ENCODE measurements at places on chromosomes 5 and 9. TPM values are rescaled to one million over a fixed set of nuclear protein-coding genes. Genes with fewer than 3 reads are reported as not detected.

NACC2 gene
- total RNA-seq = 19.2 TPM

FGF10 gene
- total RNA-seq = not detected

MSX2 gene
- total RNA-seq = not detected

FKTN gene
- total RNA-seq = 18.6 TPM

SEC16A gene
- total RNA-seq = 104 TPM

PCDHGA1 gene
- 0.07 TPM for total RNA-seq

ZFYVE16 gene
- 19.3 TPM for total RNA-seq

PAM gene
- 124 TPM for total RNA-seq

SPATA31A3 gene
- total RNA-seq = not detected

RORB gene
- 2.2 TPM for total RNA-seq

DNA sequence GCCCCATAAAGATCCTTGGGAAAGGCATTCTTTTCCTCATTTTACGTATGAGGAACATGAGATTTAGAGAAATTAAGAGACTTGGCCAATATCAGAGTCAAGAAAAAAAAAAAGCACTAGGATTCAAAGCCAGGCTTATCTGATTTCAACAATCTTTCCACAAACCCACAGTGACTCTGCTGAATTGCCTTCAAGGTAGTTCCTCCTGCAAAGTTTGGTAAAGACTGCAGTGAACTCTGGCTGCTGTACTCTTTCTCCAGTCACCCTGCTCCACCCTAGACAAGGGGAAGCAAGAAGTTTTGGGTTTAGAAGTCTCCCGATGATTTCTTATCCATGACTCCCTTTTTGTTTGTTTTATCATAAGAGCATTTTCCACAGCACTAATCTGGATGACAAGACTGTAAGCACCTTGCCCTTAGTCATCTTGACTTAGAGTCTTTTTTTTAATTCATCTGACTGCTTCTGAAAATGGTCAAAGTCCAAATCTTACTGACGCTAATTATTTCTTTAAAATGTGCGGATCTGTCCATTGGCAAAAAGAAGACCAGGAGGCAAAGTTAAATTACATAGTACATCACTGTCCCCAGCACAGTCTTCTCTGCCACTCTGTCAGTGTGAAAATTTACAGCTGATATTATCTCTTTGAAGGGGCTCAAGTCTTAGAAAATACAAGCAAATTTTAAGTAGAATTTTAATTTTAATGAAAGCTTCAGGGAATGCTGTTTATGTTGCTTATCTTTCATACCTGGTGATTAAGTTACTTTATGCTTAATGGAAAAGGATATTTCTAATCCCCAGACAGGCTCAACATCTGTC, 180.1 kb downstream of the TTLL11 start:
- no peaks in the 10 kb centered on the region for H3K27me3 ChIP-seq
- no peaks in the 10 kb centered on the region for H3K36me3 ChIP-seq
- H3K27ac ChIP-seq = no peak overlapping the region
- no peak overlapping the region for H3K4me3 ChIP-seq
- DNase-seq = no peak

GRCh38 chr5:81422671-81423070, 28.7 kb upstream of the ACOT12 start:
- H3K4me3 ChIP-seq = no peak overlapping the region
- H3K27me3 ChIP-seq = no peaks in the 10 kb centered on the region
- DNase-seq = no peak

DNA sequence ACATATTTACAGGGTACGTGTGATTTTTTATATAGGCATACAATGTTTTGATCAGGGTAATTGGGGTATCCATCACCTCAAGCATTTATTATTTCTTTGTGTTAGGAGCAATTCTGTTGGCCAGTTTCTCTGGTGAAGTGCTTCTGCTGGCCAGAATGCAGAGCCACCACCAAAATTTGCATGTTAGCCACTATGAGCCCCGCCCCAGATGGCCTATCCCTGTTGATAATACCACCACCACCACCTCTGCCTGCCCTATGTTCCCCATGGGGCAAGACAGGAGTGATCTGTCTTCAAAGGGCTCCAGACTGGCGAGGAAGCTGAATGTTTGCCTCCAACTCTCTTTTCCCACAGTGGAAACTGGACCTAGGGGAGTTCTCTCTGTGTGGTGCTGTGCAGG, 26.0 kb upstream of the JAK2 start:
- no peak overlapping the region for H3K27ac ChIP-seq
- no peaks in the 10 kb centered on the region for H3K27me3 ChIP-seq
- no peak overlapping the region for H3K4me3 ChIP-seq
- no peaks in the 10 kb centered on the region for H3K4me1 ChIP-seq
- peaks cover 10% of the 10 kb centered on the region for H3K36me3 ChIP-seq
- no peak for DNase-seq

GRCh38 chr5:35138232-35138631, 90.5 kb upstream of the AGXT2 start:
- no peaks in the 10 kb centered on the region for H3K36me3 ChIP-seq
- no peak overlapping the region for H3K4me3 ChIP-seq
- H3K27ac ChIP-seq = no peak overlapping the region
- peaks cover 11% of the 10 kb centered on the region for H3K27me3 ChIP-seq

DNA sequence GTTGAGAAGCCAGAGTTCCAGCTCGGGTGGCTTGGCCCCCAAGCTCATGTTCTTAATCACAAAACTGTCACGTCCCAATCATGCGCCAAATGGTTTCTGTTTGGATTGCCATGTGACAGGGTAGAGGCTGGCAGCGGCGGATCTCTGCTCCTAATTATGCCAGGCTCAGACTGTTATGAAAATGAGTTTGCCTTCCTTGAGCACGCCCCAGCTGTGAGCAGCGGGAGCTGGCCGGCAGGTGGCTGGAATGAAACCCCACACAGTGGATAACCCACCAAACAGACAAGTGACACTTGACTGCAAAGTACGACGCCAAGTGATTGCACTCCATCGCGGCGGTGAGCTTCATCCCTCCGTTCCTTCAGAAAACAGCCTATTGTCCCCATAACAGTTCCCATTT, 75.4 kb downstream of the CFAP77 start:
- no peaks in the 10 kb centered on the region for H3K36me3 ChIP-seq
- no peak overlapping the region for H3K4me3 ChIP-seq
- no peak overlapping the region for H3K27ac ChIP-seq
- H3K4me1 ChIP-seq = peaks cover 26% of the 10 kb centered on the region

DNA sequence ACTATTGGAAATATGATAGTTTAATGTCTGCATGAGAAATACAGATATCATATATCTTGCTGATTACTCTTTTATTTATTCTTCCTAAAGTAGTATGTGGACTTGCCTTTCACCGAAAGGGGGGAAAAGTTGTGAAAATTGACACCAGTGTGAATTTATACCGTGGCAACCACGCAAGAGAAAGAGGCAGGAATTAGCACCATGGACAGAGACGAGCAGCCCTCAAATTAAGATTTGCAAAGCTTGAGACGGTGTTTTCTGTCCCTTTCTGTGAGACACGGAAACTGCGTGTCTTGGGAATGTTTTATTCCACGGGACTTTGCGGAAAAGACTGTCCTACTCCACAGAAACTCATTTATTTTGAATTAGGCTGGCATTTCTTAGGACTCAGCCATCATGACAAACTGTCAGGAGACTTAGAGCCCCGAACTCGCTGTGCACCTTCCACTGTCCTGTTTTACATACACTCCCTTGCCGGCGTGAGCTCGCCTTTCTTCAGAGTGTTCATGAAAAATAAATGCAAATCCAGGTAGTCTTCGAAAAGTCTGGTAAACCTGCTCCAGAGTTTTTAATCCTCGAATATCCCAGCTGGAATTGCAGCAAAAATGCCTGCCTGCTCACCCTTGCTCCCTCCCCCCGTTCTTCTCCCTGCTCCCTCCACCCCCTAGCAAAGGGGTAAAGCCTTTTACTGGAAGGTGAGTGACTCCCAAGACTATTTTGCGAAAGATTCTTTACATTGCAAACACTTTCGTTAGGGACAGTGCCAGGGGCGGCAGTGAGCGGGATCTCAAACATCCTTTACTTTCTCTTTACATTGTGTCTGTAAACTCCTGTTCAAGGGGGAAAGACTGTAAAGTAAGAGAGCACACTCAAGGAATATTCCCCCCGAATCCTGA, 3.8 kb upstream of the ELAVL2 start:
- H3K4me1 ChIP-seq = no peaks in the 10 kb centered on the region
- no peak for DNase-seq
- H3K27ac ChIP-seq = no peak overlapping the region
- H3K4me3 ChIP-seq = no peak overlapping the region
- no peaks in the 10 kb centered on the region for H3K27me3 ChIP-seq

DNA sequence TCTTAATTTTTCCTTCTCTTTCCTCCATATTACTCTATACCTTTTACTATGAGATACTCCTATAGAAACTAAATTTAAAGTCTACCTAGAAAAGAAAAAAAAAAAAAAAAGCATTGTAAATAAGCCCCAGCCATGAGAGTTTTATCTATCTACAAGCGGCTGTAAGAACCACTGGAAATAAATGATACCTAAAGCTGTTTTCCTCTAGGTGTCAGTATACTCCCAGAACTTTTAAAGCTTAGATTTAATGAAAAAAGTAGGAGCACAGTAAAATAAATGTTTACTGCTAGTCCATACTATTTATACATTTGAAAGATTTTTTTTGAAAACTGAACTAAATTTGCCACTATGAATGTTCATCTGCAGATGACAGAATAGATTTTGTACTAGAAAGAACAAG, 26.2 kb downstream of the TYRP1 start:
- H3K36me3 ChIP-seq = peaks cover 13% of the 10 kb centered on the region
- DNase-seq = no peak
- no peaks in the 10 kb centered on the region for H3K4me1 ChIP-seq
- H3K4me3 ChIP-seq = no peak overlapping the region
- no peak overlapping the region for H3K27ac ChIP-seq

DNA sequence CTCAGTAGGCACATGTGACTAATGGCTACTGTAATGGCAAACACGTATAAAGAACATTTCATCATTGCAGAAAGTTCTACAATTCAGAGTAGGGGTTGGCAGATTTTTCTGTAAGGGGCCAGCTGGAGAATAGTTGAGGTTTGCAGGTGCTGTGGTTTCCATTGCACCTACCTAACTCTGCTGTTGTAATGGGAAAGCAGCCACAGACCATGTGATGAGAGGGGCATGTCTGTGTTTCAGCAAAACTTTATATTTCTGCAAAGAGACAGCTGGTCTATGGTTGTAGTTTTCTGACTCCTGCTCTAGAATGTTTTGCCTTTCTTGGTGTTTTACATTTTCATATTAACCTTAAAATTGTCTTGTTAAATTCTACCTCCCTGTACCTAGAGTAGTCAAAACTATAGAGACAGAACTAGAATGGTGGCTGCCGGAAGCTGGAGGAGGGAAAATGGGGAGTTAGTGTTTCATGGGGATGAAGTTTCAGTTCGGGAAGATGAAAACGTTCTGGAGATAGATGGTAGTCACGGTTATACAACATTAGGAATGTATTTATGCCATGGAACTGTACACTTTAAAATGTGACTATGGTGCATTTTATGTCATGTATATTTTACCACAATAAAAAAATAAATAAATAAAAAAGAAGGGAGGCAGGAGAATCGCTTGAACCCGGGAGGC, 44.3 kb downstream of the NUP214 start:
- no peak for DNase-seq
- H3K4me3 ChIP-seq = no peak overlapping the region
- H3K27me3 ChIP-seq = no peaks in the 10 kb centered on the region
- no peak overlapping the region for H3K27ac ChIP-seq
- H3K4me1 ChIP-seq = peaks cover 5% of the 10 kb centered on the region

GRCh38 chr5:68515514-68515913, 300.0 kb downstream of the PIK3R1 start:
- H3K36me3 ChIP-seq = no peaks in the 10 kb centered on the region
- H3K4me1 ChIP-seq = no peaks in the 10 kb centered on the region
- DNase-seq = no peak
- H3K27me3 ChIP-seq = peaks cover 16% of the 10 kb centered on the region
- H3K27ac ChIP-seq = no peak overlapping the region

DNA sequence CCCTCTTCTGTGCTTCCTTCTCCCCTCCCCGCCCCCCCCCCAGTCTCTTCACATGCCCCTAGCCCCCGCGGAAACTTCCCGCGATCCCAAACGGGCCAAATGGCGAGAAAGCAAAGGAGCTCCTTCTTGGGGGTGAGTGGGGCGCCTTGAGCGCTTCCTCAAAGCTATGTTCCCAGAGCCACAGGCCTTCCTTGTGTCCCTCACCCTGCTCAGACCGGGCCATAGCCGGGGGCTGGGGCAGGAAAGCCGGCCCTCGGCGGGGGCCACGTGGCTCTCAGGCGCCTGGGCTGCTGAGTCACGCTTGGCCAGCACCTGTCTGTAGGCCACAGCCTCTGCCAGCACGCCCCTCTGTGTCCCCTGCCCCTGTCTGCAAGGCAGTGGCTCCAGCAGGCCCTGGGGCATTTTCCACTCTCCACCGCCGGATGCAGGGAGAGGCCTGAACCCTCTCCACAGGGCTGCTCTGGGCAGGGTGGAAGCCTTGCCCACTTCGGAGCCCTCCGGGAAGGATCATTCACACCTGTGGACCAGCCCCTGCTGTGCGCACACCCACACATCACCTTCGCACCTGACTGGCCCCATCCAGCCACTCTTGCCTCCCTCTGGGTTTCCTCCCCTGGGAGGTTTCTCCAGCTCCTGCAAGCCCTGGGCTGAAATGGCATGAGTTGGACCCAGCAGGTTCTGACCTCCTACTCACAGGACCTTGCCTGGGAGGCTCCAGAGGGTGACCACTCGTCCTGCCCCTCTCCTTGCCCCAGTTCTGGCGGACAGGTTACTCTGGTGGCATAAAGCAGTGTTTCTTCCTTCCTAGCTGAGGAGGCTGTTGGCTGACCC, 1.2 kb upstream of the SQSTM1 start:
- peak overlapping the region; percentile 96 for H3K27ac ChIP-seq
- peaks cover 48% of the 10 kb centered on the region for H3K4me1 ChIP-seq
- H3K27me3 ChIP-seq = no peaks in the 10 kb centered on the region
- H3K4me3 ChIP-seq = peak overlapping the region; percentile 74

DNA sequence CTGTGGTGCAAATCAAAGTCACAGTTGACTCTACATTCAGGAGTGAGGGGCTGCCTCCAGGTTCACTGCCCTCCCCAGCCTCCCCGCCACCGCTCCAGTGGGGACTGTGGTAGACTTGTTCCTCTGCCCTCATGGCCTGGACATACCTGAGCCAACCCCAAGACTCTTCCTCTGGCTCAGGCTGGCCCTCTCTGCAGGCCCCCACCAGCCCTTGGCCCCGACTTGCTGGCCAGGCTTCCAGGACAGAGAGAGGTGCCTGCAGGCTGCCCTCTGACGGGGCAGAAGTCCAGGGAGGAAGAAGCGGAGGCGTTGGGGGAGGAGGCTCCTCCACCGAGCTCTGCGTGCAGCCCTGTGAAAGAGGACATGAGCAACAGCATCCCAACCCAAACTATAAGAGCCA, 2.8 kb upstream of the SARDH start:
- no peak overlapping the region for H3K4me3 ChIP-seq
- DNase-seq = no peak
- H3K4me1 ChIP-seq = no peaks in the 10 kb centered on the region

DNA sequence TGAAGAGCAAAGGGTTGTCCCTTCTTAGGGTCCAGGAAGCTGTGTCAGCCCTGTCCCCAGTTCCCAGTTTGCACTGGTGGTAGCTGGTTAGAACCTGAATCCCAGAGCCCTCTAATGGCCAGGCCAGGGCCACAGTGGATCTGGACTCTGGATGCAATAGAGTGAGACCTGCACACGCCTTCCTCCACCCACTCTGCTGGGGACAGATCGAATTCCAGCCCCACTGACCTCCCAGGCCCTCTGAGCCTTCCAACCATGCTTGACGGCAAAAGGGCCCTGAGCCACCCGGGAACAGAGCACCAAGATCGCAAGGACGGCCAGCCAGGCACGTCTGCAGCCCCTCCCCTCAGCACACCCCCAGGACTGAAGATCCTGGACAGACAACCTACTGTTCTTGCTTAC, 23.7 kb downstream of the NAIF1 start:
- H3K4me1 ChIP-seq = no peaks in the 10 kb centered on the region
- H3K27me3 ChIP-seq = peaks cover 3% of the 10 kb centered on the region
- H3K27ac ChIP-seq = no peak overlapping the region
- H3K36me3 ChIP-seq = no peaks in the 10 kb centered on the region

Data from natural killer cell treated with Interleukin-12 subunit alpha and Interleukin-12 subunit beta and Interleukin-15 and Interleukin-18, amount 100 ng/mL, for 72 hours (primary cell).